ENCODE measurements at places on chromosomes 4 and X.

GRCh38 chrX:6223516-6223915 lies 5.2 kb downstream of the NLGN4X start:
- no peak for DNase-seq

GRCh38 chrX:26783512-26784225 lies 567.7 kb downstream of the MAGEB5 start:
- peak; percentile 69 for DNase-seq

- DNase-seq: peak; percentile 64
These were observed 13.1 kb downstream of the SMAD1 start for GRCh38 chr4:145494666-145495270.

DNA sequence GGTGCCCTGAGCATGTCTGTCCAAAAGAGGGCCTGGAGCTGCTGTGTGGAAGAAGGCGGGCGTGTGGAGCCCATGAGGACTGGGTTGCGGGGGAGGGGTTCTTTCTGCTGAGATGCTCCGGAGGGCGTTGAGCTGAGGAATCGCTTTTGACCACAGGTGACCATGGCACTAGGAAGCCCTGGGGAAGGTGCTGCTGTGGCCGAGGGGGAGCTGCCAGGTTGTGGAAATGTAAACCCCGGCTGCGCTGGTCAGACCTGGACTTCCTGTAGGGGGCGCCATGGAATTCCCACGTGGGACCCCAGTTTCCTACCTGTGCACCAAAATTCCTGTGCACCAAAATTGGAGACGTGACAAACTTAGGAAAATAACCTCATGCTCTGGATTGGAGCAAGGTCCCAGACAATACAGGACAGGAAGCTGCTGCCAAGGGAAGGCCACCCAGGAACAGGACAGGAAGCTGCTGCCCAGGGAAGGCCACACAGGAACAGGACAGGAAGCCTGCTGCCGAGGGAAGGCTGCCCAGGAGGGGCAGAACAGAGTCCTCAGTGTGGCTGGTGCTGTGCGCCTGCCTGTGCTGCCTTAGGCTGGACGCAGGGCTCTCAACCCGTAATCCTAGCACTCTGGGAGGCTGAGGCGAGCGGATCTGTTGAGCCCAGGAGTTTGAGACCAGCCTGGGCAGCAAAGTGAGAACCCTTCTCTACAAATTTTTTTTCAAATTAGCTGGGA lies 28.4 kb upstream of the UVSSA start:
- DNase-seq: no peak

- no peak for DNase-seq
These were observed at the start of gene DUSP9 for GRCh38 chrX:153646620-153647373. Gene DUSP9, plus strand, starts transcription at chrX:153647203. Its CDS starts 751 bp downstream, at chrX:153647954.

DNA sequence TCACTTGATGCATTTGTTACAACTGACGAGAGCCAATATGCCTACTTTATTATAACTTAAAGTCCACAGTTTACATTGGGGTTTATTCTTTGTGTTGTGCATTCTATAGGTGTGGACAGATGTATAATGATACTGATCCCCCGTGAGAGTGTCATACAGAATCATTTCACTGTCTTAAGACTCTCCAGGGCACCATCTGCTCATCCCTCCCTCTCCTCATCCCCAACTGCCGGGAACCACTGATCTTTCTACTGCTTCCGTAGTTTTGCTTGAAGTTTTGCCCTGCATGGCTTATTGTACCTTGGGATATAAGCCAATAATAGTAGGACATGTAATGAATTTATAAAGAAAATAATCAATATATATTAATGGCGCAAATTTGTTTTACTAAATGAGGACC lies 137.8 kb upstream of the MSX1 start:
- no peak for DNase-seq
